ENCODE measurements at places on chromosomes 7 and 10. TPM values are rescaled to one million over a fixed set of nuclear protein-coding genes. Genes with fewer than 3 reads are reported as not detected.

The GSTO2 gene
- total RNA-seq: 0.20 TPM

The STEAP4 gene
- total RNA-seq: 0.02 TPM

The CDK5 gene
- 36.6 TPM for total RNA-seq

The H2BK1 gene
- not detected for total RNA-seq

The EXOC6 gene
- total RNA-seq: 12.6 TPM

The SLC16A9 gene
- 0.07 TPM for total RNA-seq

The NOC3L gene
- 21.8 TPM for total RNA-seq

The UFSP1 gene
- total RNA-seq: 1.3 TPM

The THSD7A gene
- 3.1 TPM for total RNA-seq

The CYP3A5 gene
- total RNA-seq: 0.05 TPM

The GATA3 gene
- total RNA-seq: 2.3 TPM

The TAS2R41 gene
- not detected for total RNA-seq

The INSYN2A gene
- total RNA-seq: 0.79 TPM

The TSPAN12 gene
- 0.05 TPM for total RNA-seq

The OR2A12 gene
- total RNA-seq: not detected

The HTR5A gene
- total RNA-seq: not detected

The SFTPA2 gene
- total RNA-seq: 0.15 TPM

The FANK1 gene
- total RNA-seq: 4.5 TPM

The VWDE gene
- 4.4 TPM for total RNA-seq

The TMEM236 gene
- not detected for total RNA-seq

The SLC26A5 gene
- total RNA-seq: not detected

The PARG gene
- 24.9 TPM for total RNA-seq

The COL26A1 gene
- total RNA-seq: 0.12 TPM

The METTL27 gene
- 1.9 TPM for total RNA-seq

The PTPN20 gene
- total RNA-seq: not detected

The STEAP1 gene
- total RNA-seq: 30.8 TPM

The CCDC6 gene
- 18.6 TPM for total RNA-seq

The ZKSCAN1 gene
- 9.4 TPM for total RNA-seq

The SPDYE11 gene
- not detected for total RNA-seq

The FAM25C gene
- total RNA-seq: not detected

The EPO gene
- not detected for total RNA-seq

The ANKRD2 gene
- total RNA-seq: not detected

The ENKUR gene
- total RNA-seq: not detected

The HOXA5 gene
- 0.69 TPM for total RNA-seq

The HMX3 gene
- total RNA-seq: not detected

The POLR2J2 gene
- total RNA-seq: not detected

The DYDC2 gene
- not detected for total RNA-seq

The EN2 gene
- not detected for total RNA-seq

The SPOCK2 gene
- 0.05 TPM for total RNA-seq

The CH25H gene
- 3.2 TPM for total RNA-seq

The RBP3 gene
- not detected for total RNA-seq

The AGR3 gene
- total RNA-seq: not detected

The HIP1 gene
- total RNA-seq: 20.5 TPM

The DNTT gene
- total RNA-seq: not detected

Measured in M059J (cell line).